ENCODE measurements at places on chromosomes 5 and 9.

- no peak for DNase-seq
Measured at GRCh38 chr9:76987594-76988200, 31.8 kb upstream of the FOXB2 start.

GRCh38 chr9:125747053-125747764 lies at the start of gene PBX3:
Gene PBX3, plus strand, starts transcription at chr9:125747373.
- no peak for DNase-seq

DNA sequence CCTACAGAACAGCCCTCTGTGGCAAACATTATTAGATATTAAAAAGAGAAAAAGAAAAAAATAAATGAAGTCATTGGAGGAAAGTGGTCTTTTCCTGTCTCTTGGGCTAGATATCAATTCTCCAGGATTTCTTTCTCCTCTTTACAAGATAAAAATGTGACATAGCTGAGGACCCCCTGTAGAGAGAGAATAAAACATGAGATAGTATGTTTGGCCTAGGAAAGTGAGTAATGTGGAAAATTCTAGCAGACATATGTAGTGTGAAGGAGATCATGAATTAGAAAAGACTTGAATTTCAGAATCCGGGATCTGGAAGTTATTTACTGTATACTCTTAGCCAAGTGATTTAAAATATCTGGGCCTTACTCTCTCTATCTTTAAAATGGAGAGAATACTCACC lies 823.1 kb downstream of the TLR4 start:
- no peak for DNase-seq

DNA sequence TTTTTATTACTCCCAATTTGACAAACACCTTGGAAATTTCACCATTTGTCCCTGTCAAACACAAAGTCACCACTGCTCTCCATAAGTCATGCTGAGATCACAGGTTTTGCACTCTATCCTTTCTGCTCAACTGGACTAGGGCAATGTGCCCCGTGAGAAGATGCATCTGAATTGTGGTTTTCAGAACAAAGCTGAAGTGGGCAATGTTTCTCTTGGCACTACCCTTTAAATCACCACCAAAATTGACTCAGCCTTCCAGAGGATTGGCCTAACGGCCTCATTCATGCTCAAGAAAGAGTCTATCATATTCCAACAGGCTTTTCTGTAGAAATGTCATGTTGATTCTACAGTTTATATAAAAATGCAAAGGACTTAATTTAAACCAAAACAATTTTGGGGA lies 81.0 kb upstream of the TRIO start:
- no peak for DNase-seq

GRCh38 chr5:95223566-95224258 lies 61.2 kb downstream of the MCTP1 start:
- DNase-seq: no peak

DNA sequence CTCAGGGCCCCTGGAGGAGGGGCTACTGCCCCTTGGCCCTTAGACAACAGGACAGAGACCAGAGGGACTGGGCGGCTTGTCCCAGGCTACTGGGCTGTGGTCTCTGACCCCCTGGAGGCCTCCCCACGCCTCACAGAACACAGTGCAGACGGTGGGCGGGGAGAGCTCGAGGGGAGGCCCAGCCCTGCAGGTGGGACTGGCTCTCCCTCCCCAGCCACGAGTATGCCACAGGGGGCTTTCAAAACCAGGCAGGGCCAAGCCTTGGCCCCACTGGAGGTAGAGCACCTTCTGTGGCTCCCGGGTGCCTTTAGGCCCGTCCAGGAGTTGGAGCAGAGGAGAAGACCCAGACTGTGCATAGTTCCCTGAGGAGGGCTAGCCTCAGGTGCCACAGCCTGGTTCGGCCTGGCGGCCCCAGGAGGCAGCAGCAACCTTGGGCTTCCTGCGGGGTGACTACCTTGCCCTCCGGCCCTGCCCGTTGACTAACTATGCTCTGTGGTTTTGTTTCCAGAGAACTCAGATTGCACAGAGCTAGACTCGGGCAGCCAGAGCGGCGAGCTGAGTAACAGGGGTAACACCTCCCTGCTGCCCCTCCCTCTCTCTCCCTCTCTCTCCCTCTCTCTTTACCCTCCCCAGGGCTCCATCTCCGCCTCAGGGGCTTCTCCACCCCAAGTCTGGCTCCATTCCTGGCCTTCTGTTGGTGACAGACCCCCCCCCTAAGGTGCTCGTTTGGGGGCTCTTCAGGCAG lies 15.5 kb downstream of the CARD19 start:
- no peak for DNase-seq

DNA sequence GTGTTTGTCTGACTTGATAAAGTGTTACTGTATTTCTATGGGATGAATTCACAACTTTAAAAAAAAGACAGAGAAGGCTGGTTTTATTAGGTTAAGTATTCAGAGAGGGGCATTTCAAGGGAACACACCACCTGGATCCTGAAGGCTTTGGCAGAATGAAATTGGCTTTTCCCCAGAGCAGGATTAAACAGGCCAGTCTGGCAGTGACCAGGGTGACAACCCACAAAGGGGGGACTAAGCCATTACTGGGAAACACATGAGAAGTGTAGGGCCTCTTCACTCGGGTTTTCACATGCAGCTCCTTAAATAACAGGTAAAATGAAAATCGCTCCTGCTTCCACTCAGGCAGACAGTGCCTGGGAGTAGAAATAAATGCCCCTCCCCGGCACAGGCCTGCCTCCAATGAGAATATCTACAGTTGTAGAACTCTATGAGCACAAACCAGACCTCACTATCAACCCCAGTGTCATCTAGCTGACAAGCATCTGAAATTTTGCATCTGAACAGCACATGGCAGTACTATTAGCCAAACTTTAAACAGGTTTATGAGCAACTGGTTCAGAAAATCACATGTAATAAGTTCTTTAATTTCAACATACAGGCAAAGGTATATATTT lies 85.8 kb downstream of the LHFPL2 start:
- DNase-seq: no peak

DNA sequence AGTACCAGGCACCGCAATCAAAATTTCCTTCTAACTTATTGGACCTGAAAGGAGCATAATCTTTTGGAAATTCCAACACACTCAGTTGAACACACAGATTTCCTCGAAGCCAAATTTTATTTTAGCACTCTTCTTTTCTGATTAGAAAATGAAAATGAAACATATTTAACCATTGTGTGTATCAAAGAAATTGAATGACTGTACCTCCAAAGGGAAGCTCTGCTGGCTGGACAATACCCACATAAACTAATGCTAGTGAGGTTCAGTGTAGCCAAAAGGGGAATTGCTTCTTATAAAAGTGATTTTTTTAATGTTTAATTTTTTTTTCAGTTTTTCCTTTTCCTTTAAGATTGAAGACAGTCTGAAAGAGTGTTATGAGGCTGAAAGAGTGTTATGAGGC lies 239.6 kb upstream of the NREP start:
- DNase-seq: no peak

DNA sequence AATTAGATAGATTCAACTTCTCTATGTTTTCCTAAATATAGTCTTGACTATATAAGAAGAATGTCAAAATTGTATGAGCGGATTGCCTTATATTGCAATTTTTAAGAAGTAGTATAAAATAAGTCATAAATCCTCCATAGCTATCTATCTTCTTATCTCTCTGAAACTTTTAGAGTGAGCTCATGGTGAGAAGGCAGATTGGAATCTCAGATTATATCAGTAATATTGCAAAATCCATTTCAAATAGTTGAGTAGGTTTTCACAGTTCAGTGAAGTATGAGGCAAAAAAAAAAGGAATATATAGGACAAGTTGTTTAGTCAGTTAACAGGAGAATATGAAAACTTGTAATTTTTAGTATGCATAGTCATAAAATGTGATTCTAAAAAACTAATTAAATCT lies 156.4 kb downstream of the FAM174A start:
- DNase-seq: no peak

- no peak for DNase-seq
Measured at GRCh38 chr5:53343187-53343586, 137.2 kb upstream of the FST start.

- no peak for DNase-seq
Measured at GRCh38 chr5:56763711-56764466, 51.5 kb upstream of the MAP3K1 start.

DNA sequence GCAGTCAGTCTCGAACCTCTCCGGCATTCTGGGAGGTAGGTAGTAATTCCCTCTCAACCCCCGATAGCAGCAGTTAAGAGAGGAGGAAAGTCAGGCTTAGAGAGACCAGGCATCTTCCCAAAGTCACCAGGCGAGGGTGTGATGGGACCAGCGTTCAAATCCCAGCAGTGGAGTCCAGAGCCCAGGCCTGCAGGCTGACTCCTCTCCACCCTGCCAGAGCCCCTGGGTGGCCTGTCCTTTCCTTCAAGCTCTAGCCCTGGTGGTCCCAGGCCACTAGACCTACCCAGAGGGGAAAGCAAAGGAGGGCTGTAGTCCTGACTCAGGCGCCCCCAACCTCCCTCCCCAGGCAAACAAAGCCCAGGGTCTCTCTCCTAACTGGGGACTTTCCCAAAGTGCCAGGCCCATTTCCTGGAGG lies 4.2 kb upstream of the NR5A1 start:
- no peak for DNase-seq

GRCh38 chr9:9913276-9913832 lies 699.4 kb downstream of the PTPRD start:
- DNase-seq: no peak

Measured in tibial nerve (tissue), 4 donors.